ENCODE measurements at places on chromosomes 5 and 9. TPM values are rescaled to one million over a fixed set of nuclear protein-coding genes. Genes with fewer than 3 reads are reported as not detected.

DNA sequence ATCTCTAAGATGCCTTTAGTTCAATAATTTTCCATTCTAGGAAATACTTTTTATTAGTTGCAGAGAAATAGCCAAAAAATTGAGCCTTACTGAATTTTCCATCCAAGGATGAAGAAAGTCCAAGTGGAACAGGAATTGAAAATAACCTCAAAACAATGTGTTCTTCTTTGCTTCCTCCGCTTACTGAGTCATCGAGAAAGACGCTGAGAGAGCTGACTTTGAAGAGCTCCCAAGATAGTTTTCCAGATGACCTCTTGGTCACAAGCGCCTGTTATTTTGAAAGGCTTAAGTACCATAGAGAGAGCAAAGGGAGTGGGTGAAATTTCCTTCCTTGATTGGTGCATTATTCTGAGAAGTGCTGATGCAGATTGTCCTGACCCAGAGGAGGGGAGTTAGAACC is 253.5 kb upstream of the ATP10B start:
- H3K4me1 ChIP-seq: no peaks in the 10 kb centered on the region
- H3K27ac ChIP-seq: no peak overlapping the region
- H3K36me3 ChIP-seq: no peaks in the 10 kb centered on the region
- no peak overlapping the region for H3K4me3 ChIP-seq

The JADE2 gene
- 53.5 TPM for total RNA-seq

The SLC36A3 gene
- not detected for total RNA-seq

The COL5A1 gene
- 96.6 TPM for total RNA-seq

DNA sequence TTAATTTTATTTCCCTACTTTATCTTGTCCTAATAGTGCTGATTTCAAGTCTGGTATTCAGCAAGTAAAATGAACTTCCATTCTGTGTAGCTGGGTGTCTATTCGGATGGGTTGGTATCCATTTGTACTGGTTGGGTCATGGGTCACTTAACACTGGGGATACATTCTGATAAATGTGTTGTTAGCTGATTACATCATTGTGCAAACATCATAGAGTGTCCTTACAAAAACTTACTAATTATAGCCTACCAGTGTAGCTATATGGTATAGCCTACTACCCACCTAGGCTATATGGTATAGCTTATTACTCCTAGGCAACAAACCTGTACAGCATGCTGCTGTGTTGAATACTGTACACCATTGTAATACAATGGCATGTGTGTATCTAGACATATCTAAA is 1373.7 kb upstream of the DMAC1 start:
- H3K27me3 ChIP-seq: no peaks in the 10 kb centered on the region
- H3K4me1 ChIP-seq: no peaks in the 10 kb centered on the region
- DNase-seq: no peak

GRCh38 chr9:2378266-2378665 is 243.3 kb upstream of the VLDLR start:
- DNase-seq: no peak
- no peaks in the 10 kb centered on the region for H3K36me3 ChIP-seq
- no peak overlapping the region for H3K4me3 ChIP-seq

Data from lung (tissue), 17 donors.